Epithelial cell of esophagus (primary cell): ENCODE measurements at places on chromosomes 11 and 22.

DNA sequence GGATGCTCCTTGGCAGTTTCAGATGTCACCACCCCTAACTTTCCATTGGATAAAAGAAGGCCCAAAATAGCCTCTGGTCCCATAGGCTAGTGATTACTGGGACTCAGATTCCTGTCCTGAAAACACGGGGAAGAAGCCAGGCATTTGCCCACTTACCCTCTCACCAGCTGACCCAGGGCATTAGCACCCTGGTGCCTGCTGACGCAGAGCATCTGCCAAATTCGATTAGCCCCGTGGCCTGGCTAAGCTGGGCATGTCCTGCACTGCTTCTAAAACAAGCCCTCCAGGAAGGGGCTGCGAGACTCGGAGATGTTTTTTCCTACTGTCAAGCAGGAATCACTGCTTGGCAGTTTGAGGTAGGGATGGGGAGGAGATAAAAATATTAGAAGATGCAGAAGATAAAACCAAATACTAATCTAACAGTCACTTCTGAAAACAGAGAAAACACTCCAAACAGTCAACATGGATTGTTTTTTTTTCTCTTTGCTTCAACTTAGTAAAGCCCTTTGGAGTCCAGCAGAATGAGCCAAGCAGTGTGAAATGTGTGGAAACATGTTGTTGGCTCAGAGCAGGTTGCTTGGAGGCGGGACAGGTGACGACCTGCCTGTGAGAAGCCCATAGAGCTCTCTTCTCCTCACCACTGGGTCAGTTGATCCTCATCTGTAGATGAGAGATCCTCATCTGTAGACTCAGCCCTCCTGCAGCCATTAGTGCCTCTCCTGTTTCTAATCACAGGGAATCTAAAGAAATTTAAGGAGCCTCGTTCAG is 54.0 kb downstream of the BDNF start:
- peak; percentile 59 for DNase-seq

GRCh38 chr11:61607920-61608599 is 27.2 kb upstream of the SYT7 start:
- no peak for DNase-seq

GRCh38 chr11:66317723-66318599 is 1.1 kb upstream of the CD248 start:
- peak; percentile 79 for DNase-seq

GRCh38 chr22:37692627-37693285 is 4.1 kb upstream of the TRIOBP start:
- no peak for DNase-seq

DNA sequence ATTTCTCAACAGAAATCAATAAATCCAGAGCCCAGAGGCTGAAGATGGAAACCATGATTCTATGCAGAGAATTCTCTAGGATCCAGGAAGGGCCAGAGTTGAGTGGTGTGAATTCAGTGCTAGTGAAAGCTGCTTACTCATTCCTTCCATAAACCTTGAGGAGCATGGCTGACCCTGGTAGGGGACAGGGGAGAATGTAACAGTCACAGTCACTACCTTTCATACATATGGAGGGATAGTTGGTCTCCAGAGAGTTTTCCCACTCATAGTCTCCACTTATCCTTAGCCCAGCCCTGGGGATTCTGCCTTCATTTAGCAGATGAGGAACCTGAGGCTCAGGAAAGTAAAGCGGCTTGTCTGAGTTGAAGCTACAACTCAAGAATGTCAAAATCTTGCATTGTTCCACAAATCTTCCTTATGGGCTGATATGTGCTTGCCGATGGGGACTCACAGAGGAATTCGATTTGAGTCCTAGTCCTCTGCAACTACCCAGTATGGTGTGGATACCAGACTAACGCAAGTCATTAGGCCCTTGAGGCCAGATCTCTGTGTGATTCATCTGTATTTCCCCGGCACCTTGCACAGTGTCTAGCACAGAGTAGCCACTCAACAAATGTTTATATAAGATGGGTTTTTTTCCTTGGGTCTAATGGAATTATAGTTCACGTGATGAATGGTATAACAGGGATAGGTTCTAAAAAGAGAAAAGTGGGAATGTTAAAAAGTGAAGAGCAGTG is 3.7 kb upstream of the ANAPC15 start:
- DNase-seq: peak; percentile 48

- DNase-seq: no peak
Observed at GRCh38 chr11:1129143-1129610, 28.6 kb upstream of the MUC5AC start.

DNA sequence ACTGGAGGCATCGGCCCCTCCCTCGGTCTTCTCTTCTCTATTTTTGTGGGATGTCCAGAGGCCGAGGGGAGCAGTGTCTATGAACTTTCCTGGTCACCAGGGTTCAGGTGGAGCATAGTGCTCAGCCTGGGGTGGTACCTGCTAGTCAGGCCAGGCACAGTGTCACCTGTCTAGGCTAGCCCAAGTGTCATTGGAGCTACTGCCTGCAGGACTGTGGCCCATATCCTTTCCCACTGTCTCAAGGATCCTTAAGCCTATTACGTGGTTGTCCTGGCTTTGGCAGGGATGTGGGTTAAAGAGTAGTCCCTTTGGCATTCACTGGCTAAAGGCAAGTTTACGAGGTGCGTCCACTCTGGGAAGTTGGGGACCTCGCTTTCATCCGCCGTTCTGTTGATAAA is 9.3 kb downstream of the RBM14 start:
- DNase-seq: no peak

DNA sequence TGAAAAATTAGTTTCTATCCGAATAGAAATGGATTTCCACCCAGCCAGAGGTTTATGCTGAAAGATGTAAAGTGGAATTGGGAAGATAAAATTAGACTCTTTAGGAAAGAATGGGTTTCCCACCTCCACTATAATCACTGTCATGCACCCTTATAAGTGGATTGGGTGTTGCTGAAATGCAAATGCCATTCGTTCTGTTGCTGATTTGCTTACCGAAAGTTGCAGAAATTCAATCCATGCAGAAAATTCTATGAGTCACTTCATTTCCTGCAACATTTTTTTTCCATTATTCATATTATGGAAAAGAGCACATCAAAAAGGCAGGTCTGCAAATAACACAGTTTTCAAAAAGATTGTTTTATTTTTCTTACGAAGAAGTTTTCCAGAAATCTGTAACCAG is 65.6 kb downstream of the LDLRAD3 start:
- DNase-seq: peak; percentile 68

DNA sequence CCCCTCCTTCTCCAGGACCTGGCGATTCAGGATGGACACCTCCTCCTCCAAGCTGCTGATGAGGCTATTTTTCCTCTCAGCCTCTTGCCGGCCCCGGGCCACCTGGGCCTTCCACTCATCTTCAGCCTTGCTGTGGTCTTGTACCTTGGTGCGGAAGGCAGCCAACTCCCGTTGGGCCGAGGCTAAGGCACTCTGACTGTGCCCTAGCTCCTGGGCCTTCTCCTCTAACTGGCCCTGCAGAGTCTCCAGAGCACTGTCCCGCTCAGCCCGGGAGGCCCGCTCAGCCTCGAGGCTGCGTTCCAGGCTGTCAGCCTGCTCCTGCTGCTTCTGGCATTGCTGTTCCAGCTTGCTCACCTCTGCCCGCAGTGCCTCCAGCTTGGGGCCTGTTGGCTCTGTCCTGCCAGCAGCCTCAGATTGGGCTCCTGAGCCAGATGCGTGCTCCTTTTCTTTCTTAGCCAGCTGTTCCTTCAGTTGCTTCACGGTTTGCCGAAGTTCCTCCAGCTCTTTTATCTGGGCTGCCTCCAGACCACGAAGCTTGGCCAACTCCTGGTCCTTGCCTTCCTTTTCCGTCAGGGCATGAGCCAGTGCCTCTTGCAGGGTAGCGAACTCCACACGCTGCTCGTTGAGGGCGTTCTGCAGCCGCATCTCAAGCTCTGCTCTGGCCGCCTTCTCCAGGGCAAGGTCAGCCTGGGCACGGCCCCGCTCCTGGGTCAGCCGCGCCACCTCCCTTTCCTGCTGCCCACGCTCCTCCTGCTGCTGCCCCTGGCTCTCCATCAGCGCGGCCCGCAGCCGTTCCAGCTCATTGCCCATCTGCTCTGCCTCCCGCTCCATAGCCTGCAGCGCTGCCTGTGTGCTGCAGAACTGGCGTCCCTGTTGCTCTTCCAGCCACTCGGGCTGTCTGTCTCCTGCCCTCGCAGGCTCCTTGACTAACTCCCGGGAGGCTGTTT is 15.3 kb downstream of the IL18BP start:
- no peak for DNase-seq

- DNase-seq: no peak
Observed at GRCh38 chr11:48077251-48077650, 96.9 kb downstream of the PTPRJ start.

DNA sequence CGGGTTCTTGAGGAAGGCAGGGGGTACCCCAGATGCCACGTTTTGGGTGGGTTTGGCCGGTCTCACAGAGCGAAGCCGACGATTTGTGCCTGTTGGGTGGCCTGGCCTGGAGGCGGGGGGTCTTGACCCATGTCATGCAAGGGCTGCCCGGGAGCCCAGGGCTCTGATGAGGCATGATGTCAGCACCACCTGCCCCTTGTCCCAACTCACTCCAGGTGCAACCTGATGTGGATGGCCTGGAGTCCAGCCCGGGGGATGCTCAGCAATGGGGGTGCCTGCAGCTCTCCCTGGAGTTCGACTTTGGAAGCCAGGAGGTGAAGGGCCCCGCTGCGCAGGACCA is 851 bp downstream of the SYT8 start:
- no peak for DNase-seq

DNA sequence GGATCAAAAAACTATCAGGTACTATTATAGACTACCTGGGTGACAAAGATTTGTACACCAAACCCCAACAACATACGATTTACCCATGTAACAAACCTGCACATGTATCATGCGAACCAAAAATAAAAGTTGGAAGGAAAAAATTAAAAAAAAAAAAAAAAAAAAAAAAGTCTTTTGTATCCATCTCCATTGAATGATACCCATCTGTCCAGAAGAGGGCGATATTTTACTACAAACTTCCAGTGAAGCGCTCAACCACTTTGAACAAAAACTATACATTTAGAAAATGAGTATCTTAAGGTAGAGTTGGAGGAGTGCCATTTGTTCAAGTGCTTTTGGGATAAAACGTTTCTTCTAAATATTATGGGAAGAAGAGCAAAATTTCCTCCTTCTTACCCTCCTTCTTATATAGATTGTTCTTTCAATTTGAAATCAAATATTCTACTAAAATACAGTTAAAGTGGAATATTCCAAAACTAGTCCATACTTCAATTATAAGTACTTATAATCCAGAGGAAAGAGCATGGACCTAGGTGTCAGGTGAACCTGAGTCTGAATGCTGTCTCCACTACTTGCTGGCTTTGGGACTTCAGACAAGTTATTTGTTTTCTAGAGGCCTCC is 23.3 kb downstream of the ARL14EP start:
- DNase-seq: peak; percentile 66

GRCh38 chr11:114918286-114918685 is 240.0 kb downstream of the NXPE2 start:
- no peak for DNase-seq

- no peak for DNase-seq
Observed at GRCh38 chr11:6253197-6253596, 6.4 kb upstream of the CCKBR start.

GRCh38 chr11:118618115-118618990 is 10.9 kb downstream of the PHLDB1 start:
- DNase-seq: peak; percentile 32

DNA sequence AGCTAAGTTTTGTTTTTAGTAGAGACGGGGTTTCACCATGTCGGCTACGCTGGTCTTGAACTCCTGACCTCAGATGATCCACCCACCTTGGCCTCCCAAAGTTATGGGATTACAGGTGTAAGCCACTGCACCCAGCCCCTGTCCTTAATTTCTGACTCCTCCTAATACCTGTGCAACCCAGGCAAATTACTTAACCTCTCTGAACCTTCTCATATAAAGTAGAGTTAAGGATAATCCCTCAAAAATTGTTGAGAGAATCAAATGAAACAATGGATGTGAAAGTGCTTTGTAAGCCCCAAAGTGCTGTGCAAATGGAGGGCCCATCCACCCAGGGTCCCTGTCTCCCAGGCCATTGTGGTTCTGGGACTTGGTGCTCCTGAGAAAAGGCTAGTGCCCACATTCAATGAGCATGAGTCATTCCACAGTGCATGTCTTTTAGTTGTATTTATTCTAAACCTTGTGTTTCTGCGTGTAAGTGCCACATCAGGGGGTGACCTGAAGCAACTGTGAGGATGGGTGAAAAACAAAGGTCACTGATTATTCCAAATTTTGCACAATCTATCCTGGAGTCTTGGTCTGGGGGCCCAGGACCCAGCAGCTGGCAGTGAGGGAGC is 61.4 kb upstream of the PTPRJ start:
- peak; percentile 36 for DNase-seq

GRCh38 chr11:64304316-64305072 is 830 bp upstream of the ESRRA start:
- peak; percentile 92 for DNase-seq

DNA sequence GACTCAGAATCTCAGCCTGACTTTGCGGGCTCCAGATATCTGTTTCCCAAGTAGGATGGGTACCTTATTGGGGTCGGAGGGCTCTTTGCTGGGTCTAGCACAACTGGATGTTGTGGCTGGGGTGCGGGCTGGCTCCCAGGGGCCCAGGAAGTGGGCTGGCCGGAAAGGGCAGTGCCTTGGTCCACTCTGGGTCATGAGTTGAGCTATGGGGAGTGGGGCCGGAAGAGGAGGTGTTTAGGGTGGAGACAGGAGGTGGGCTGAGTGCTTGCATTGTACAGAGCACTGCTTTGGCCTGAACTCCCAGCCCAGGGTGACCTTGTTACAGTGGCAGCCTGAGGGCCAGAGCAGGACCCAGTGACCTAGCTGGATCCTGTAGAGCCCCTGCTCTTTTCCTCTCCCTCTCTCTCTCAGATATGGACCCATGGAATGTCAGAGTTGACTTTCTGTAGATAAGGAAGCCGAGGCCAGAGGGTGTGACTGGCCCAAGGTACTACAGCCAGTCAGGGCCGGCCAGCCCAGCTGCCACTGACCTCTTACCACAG is 13.2 kb downstream of the PHLDB1 start:
- DNase-seq: no peak

- DNase-seq: no peak
Observed at GRCh38 chr22:44276706-44277356, 35.9 kb downstream of the SHISAL1 start.

DNA sequence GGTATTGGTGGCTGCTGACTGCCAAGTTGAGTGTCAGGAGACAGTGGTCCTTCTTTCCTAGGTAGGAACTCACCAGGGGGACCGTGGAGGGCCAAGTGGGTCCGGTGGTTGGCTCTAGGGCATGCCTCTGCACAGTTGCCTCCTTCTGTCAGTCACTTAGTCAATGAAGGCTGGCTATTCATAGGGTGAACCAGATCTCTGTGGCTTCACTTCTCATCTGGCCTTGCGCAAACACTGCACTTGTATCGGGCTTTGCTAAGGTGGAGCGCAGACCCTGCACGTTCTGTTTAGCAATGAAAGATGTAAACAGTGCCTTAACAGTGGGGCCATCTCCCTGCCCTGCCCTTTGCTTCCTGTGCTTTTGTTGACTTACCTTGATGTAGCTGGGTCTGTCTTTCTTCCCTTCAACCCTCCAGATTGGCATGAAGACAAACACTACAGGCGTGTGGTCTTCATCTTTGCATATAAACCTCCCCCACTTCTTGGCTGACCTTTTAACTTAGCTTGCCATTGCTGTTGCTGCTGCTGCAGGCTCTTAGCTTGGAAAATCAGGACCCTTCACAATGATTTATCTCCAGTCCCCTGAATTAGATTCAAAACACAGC is 6.7 kb upstream of the SORL1-AS1 start:
- no peak for DNase-seq

GRCh38 chr11:46719048-46719542 is at the start of gene F2:
Gene F2, plus strand, starts transcription at chr11:46719213. Its CDS starts 23 bp downstream, at chr11:46719236.
- no peak for DNase-seq
